Bladder microvascular endothelial cell (primary cell): ENCODE measurements at places on chromosomes 1 and 21. TPM values are rescaled to one million over a fixed set of nuclear protein-coding genes. Genes with fewer than 3 reads are reported as not detected.

Gene KRTAP21-2
- total RNA-seq: not detected in 2 replicates

Gene XKR8
- total RNA-seq: 4.9 and 6.9 TPM in 2 replicates

Gene RCSD1
- 1.9 and 22.5 TPM in 2 replicates for total RNA-seq

Gene LCE1F
- not detected in 2 replicates for total RNA-seq

Gene MAP1LC3C
- not detected in 2 replicates for total RNA-seq

Gene LRRC3
- 0.97 and 2.0 TPM in 2 replicates for total RNA-seq

Gene PRKCZ
- 1.6 and 28.6 TPM in 2 replicates for total RNA-seq

Gene KRTAP19-2
- not detected in 2 replicates for total RNA-seq

Gene PARK7
- 229 and 268 TPM in 2 replicates for total RNA-seq

Gene AADACL4
- not detected in 2 replicates for total RNA-seq

Gene NCMAP
- total RNA-seq: not detected in 2 replicates

Gene ALG6
- 11.5 and 20.3 TPM in 2 replicates for total RNA-seq

Gene SYTL1
- total RNA-seq: 0.16 TPM in 1 of 2 replicates, not detected in the other

Gene EPB41
- total RNA-seq: 12.3 and 32.7 TPM in 2 replicates

Gene MSH4
- under 0.01 and 0.25 TPM in 2 replicates for total RNA-seq

Gene OR2T11
- total RNA-seq: not detected in 2 replicates

Gene OR4F16
- total RNA-seq: not detected in 2 replicates

Gene NBPF4
- not detected in 2 replicates for total RNA-seq

Gene HMCN1
- total RNA-seq: 1.6 and 16.7 TPM in 2 replicates

Gene NMNAT2
- 0.32 and 0.82 TPM in 2 replicates for total RNA-seq

Gene UBR4
- total RNA-seq: 67.0 and 158 TPM in 2 replicates

Gene SLC39A1
- total RNA-seq: 87.4 and 114 TPM in 2 replicates

Gene ATAD3C
- total RNA-seq: 1.4 TPM in 1 of 2 replicates, not detected in the other

Gene SLX9
- total RNA-seq: 25.5 and 28.8 TPM in 2 replicates

Gene ATP5IF1
- 100 and 192 TPM in 2 replicates for total RNA-seq

Gene CAMK2N1
- total RNA-seq: 4.2 and 5.2 TPM in 2 replicates

Gene MAP3K21
- 0.16 and 2.3 TPM in 2 replicates for total RNA-seq

Gene SRSF11
- total RNA-seq: 74.8 and 171 TPM in 2 replicates
